ENCODE measurements at places on chromosomes 11 and 22.

GRCh38 chr22:50169774-50170341 lies 673 bp upstream of the PANX2 start:
- DNase-seq, result peak; percentile 39

DNA sequence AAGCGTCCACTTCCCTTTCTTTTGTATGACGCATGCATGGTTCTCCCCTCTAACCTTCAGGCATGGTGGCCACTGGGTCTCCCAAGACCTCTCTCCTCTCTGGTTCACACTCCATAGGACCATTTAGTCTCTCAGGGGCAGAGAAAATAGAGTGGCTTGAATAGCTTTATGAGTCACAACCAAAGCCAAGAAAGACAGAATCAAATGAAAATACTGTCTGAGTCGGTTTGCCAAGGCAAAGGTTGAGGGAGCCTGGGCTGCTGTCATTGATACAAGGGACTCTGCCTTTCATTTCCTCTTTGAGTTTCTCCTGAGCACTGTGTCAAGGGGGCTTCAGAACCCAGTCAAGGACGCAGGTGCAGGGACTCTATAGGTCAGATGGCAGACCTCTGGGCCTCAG lies 44.2 kb downstream of the TENM4 start:
- DNase-seq, result no peak

- DNase-seq, result no peak
These were observed 2026.5 kb downstream of the LRRC4C start for GRCh38 chr11:39432929-39433328.

GRCh38 chr11:72918851-72919250 lies 104.6 kb downstream of the ATG16L2 start:
- DNase-seq, result no peak

DNA sequence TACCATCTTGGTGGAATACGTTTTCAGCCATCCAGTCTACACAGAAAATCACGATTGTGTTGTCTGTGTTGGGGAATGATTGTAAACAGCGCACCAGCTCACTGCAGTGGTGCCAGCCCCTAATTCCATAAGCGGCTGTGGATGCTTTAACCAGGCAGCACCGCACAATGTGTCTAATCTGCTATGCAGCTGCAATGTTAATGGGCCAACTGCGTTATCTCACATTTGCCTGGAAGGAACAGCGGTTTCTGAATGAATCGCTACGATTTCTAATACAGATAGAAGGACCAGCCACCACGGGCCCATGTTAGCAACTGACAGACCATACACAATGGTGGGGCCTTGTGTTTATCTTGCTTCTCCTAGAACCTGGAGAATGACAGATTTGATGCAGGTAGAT lies 384.5 kb upstream of the KIRREL3 start:
- no peak for DNase-seq

DNA sequence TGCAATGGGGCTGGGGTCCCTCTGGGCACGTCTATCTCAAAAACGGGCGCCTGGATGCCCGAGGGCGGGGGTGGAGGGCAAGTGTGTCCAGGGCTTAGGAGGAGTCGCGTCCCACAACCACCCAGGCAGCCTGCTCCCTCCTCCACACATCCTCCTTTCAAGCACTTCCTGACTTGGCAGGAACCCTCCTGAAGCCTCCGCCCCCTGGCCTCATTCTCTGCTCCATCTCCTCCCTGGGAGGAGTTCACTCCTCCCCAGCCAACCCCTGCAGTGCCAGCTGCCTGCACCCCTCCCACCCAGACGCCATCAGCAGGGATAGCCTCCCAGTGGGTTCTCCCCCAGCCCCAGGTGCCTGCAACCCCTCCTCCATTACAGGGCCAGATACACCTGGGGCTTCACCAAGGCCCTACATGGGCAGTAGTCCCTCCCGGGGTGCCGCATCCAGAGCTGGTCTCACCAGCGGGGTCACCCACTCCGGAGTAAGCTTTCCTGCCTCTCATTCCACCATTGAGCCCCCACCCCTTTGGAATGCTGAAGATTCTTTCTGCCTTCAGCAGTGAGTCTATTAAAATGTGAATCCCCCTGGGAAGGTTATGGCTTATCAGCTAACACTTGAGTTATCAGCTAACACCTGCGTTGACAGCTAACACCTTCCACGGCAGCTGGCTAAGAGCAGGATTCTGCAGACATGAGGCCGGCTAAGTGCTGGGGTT lies 24.4 kb downstream of the RTN4R start:
- no peak for DNase-seq

GRCh38 chr11:129021295-129021694 lies 78.6 kb upstream of the TP53AIP1 start:
- no peak for DNase-seq

All from stimulated activated CD4-positive, alpha-beta T cell treated with anti-CD3 and anti-CD28 coated beads, Interleukin-1b, Interleukin-23, amount 100 ng/mL, for 1 hour (primary cell).